ENCODE measurements at places on chromosomes 16 and 17.

DNA sequence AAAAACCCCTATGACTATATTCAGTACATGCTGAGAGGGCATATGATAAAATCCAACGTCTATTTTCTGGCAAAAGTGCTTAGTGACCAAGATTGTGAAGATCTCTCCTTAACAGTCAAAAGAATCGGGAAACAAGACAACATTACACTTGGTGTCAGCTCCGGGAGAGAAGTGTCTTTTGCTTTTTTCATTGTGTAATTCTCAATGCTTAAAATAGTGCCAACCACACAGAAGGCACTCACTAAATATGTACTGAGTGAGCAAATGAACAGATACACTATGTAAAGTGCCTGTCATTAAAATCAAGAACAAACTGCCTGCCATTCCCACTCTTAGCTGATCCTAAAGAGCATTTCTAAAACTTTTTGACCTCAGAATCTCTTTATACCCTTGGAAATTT lies 34.1 kb downstream of the VPS53 start:
- DNase-seq: no peak

DNA sequence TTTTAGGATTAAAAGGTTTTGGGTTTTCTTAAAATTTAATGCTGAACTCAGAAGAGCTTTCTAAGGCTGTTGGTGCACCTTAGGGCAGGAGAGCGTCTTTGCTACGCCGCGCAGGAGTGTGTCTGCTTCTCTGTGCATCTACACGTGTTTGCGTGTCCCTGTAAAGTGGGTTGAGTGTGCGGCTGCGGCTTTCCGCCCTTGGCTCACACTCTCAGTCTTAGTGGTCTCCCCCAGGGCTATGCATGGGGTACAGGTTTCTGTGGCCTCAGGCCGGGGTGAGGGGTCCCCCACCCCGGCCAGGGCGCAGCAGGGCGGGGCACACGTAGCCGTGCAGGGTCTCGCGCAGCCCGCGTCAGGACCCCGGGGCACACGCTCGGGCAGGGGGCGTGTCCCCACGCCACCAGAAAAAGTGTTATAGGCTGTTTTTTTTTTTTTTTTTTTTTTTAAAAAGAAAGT lies 727 bp upstream of the TENT4B start:
- no peak for DNase-seq

GRCh38 chr17:65154770-65155589 lies 17.8 kb downstream of the RGS9 start:
- DNase-seq: no peak

- DNase-seq: no peak
These were observed 43.8 kb downstream of the SLC6A2 start for GRCh38 chr16:55699616-55700015.

DNA sequence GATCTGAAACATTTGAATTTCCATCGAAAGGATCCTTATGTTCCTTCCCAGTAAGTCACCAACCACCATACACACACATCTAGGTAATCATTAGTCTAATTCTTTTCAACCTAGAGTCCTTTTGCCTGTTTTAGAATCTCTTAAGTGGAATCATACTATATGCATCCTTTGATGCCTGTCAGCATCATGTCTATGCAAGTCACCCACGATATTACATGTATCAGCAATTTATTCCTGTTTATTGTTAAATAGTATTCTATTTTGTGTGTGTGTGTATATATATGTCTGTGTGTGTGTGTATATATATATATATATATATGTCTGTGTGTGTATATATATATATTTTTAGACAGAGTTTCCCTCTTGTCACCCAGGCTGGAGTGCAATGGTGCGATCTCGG lies 78.9 kb upstream of the RPH3AL start:
- no peak for DNase-seq

DNA sequence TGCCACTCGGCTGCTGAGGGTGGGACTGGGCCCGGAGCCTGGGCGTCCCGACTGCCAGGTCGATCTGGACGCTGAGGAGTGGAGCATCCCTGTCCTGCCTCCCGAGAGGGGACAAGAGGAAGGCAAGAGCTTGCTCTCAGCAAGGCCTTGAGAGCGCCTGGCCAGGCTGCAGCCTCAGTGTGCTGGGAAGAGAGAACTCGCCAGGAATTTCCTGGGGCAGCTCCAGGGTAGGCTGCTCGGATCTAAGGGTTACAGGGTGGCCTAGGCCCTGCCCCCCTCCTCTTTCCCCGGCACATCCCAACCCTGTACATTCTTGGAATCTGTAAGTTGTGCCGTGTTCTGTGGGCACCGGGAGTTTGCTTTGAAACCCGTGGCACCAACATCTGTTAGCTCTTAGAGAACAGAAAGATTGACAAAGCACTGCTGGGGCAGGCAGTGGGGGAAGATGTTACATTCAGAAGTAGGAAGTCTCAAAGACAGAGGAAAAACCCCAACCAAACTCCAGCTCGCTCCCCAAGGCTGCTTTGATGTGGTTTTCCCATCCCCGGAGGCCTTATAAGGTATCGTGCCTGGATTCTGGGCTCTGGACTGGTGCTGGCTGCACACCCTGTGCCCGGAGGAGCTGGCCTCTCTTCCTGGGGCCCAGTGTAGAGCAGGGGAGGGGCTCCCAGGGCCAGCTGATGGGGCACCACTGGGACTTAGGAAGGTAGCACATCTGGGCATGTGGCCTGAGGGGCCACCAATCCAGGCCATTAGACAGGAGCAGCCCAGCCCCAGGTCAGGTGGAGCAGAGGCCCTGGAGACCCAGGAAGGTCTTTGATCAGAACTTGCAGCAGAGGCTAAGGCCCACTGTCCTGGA lies 55.2 kb downstream of the NKD1 start:
- DNase-seq: no peak

GRCh38 chr17:42568341-42569111 lies 1.6 kb downstream of the MLX start:
- no peak for DNase-seq

DNA sequence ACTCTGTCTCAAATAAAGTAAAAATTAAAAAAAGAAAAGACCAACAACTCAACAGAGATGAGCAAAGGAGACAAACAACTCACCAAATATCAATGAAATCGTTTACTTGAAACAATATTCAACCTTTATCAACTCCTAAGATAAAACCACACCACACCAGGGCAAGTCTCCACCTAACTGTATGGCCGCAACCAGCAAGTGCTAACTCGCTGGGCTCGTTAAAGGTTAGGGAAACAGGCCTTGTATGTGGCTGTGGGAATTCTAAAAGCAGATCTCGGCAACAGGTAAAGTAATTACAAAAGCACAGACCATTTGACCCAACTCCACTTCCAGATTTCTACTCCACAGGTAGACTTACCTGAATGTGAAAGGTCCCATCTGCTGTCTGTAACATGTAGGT lies 9.3 kb downstream of the ZCCHC14 start:
- no peak for DNase-seq

GRCh38 chr17:34527136-34527907 lies 52.1 kb upstream of the TMEM132E start:
- no peak for DNase-seq

GRCh38 chr17:73586275-73586832 lies 57.9 kb downstream of the SDK2 start:
- DNase-seq: peak; percentile 12

GRCh38 chr17:20983359-20983637 lies 59.5 kb downstream of the USP22 start:
- DNase-seq: no peak

- DNase-seq: no peak
These were observed 8.8 kb downstream of the SEC14L5 start for GRCh38 chr16:4966736-4967453.

DNA sequence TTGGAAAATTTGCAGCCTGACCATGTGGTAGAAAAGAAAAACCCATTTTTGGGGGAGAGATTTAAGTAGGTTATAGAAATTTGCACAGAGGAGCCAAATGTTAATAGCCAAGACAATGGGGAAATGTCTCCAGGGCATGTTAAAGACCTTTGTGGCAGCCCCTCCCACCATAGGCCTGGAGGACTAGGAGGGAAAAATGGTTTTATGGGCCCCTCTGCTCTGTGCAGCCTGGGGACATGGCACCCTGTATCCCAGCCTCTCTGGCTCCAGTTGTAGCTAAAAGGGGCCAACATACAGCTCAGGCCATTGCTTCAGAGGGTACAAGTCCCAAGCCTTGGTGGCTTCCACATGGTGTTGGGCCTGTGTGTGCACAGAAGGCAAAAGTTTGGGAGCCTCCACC lies 245.9 kb upstream of the AXIN2 start:
- DNase-seq: no peak

- DNase-seq: no peak
These were observed 42.3 kb upstream of the BCAR1 start for GRCh38 chr16:75293772-75294171.

DNA sequence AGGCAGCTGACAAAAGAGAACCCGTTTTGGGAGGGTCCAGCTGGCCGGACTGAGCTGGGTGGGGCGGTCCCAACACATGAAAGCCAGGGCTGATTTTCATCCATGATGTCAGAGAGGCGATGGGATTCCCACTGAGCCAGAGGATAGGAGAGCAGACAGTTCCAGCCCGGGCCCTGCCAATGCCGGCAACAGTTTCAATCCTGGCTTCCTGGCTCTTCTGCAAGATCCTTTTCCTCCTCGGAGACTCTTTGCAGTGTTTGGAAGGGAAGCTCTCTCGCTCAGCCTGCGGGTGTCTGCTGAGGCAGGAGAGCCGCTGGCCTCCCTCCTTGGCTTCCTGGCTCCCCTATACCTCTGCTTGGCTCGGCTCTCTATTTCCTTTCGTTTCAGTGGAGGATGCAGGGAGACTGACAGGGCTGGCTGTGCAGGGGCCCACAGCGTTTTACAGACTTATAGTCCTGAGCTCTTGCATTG lies 145.5 kb upstream of the SOX9 start:
- DNase-seq: no peak

GRCh38 chr16:50136399-50136798 lies 16.7 kb upstream of the TENT4B start:
- no peak for DNase-seq

- no peak for DNase-seq
These were observed 76.4 kb downstream of the KCNJ12 start for GRCh38 chr17:21452377-21453143.

- DNase-seq: no peak
These were observed 80.6 kb downstream of the OR1D5 start for GRCh38 chr17:2982854-2983253.

DNA sequence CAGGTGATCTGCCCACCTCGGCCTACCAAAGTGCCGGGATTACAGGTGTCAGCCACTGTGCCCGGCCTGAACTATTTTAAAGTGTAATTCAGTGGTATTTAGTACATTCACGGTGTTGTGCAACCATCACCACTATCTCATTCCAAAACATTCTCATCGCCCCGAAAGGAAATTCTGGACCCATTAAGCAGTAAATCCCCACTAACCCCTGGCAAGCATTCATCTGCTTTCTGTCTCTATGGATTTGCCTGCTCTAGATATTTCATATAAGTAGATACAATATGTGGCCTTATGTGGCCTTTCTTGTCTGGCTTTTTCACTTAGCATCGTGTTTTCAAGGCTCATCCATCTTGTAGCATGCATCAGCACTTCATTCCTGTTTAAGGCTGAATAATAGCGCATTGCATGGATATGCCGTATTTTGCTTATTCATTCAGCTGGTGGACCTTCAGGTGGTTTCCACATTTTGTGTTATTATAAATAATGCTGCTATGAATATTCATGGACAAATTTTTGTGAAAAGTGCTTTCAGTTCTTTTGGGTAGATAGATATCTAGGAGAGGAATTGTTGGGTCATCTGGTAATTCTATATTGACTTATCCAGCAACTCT lies 8.4 kb upstream of the HERPUD1 start:
- DNase-seq: no peak

DNA sequence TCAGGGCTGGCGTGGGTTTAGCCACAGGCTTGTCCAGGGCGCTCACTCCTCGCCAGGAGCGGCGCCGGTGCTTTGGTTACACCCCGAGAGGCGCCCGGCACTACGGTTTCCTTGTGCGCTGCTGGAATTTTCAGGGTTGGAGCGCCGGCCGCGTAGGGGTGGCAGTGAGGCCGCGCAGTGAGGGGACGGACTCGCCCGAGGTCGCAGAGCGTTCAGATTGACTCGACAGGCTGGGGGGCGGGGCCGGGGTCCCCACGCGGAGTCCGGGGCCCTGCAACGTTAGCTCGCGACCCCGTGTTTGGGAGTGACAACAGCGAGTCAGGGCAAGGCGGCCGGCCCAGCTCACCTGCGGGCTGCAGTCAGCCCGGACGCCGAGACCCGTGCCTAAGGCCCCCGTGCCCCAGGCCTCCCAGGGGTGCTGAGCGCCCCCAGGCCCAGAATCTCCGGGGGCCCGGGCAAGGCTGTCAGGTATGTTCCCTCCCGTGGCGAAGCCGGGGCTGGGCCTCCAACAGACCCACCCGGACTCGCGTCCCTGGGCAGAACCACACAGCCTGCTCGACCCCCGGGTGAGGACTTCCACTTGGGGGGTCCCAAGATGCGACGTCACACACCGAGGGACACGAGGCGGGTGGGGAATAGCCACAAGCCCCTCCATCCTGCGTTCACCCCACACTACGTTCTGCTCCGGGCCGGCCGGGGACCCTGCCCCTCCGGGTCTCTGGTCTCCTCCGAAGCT lies 1.3 kb upstream of the ACTG1 start:
- no peak for DNase-seq

Measured in NCI-H1417 treated with DMSO at 0.1 percent for 48 hours (cell line).